ENCODE measurements at places on chromosomes 13 and 19. TPM values are rescaled to one million over a fixed set of nuclear protein-coding genes. Genes with fewer than 3 reads are reported as not detected.

QPCTL gene
- total RNA-seq, result 29.4 TPM

KIRREL2 gene
- 0.09 TPM for total RNA-seq

URAD gene
- total RNA-seq, result not detected

PGLYRP2 gene
- total RNA-seq, result not detected

PABPC3 gene
- total RNA-seq, result 0.18 TPM

PBX4 gene
- 2.1 TPM for total RNA-seq

UBAC2 gene
- 43.5 TPM for total RNA-seq

UQCRFS1 gene
- total RNA-seq, result 59.1 TPM

ATP8B3 gene
- 12.3 TPM for total RNA-seq

LILRB3 gene
- not detected for total RNA-seq

ZNF99 gene
- total RNA-seq, result not detected

NCR1 gene
- total RNA-seq, result 1.5 TPM

CCDC70 gene
- total RNA-seq, result not detected

CYP4F2 gene
- total RNA-seq, result 0.22 TPM

PLA2G4C gene
- 0.35 TPM for total RNA-seq

CD37 gene
- total RNA-seq, result 12.0 TPM

DHRS12 gene
- 1.1 TPM for total RNA-seq

CLDND2 gene
- 4.0 TPM for total RNA-seq

FCAR gene
- total RNA-seq, result not detected

S1PR4 gene
- 0.18 TPM for total RNA-seq

GPR12 gene
- not detected for total RNA-seq

VAV1 gene
- 17.3 TPM for total RNA-seq

CGB2 gene
- not detected for total RNA-seq

All from K562 (cell line).